Activated naive CD4-positive, alpha-beta T cell treated with anti-CD3 and anti-CD28 coated beads, Interleukin-2, amount 50 U/mL, for 16 hours (primary cell): ENCODE measurements at places on chromosomes 16 and 17.

GRCh38 chr17:17398943-17399926 lies 77.6 kb upstream of the MED9 start:
- DNase-seq, result no peak

DNA sequence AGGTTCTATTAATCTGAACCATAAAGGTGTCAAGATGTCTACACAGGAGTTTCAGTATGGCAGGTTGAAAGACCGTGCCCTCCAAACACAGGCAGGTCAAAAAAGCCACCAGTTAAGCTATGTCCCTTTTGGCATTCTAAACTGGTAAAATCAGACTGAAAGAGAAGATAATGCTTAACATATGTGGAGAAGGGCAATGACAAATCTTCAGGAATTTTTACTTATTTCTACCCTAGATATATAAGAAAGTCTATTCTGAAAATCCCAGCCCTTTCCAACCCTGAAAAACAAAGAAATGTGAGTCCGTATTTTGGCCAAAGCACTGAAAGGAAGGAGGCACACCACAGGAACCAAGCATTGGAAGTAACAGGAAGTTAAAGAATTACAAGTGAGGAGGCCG lies 16.5 kb downstream of the AP1G1 start:
- DNase-seq, result no peak

DNA sequence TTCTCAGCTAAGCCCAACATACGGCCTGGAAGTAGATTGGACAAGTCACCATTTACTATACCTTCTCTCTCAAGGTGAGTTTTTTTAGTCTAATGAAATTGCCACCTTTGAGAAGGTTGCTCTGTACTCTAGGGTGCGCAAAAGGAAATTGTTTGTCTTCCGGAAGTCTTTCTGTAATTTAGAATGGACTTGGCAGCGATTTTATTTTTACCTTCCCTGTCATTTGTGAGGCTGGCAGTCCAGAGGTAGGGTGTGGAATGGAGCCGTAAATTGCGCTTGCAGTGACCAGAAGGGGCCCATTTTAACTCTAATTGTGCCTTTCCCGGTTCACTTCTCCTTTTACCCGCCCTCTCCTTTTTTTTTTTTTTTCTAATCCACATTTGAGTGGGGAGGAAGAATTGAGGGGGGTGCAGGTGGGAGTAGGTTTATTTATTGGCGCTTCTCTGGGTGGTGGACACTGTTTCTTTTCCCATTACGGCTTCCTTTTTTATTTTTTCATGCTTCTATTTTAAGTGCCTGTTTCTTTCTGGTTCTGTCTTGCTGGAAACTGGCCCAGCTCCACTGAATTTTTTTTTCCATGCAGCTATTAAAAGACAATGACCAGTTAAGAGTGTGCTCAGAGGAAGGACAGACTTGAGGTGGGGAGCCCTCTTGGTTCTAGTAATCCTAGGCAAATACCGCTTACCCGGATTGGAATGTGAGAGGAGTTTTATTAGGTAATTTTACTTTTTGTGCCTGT lies 89.7 kb upstream of the CLEC18A start:
- DNase-seq, result no peak

DNA sequence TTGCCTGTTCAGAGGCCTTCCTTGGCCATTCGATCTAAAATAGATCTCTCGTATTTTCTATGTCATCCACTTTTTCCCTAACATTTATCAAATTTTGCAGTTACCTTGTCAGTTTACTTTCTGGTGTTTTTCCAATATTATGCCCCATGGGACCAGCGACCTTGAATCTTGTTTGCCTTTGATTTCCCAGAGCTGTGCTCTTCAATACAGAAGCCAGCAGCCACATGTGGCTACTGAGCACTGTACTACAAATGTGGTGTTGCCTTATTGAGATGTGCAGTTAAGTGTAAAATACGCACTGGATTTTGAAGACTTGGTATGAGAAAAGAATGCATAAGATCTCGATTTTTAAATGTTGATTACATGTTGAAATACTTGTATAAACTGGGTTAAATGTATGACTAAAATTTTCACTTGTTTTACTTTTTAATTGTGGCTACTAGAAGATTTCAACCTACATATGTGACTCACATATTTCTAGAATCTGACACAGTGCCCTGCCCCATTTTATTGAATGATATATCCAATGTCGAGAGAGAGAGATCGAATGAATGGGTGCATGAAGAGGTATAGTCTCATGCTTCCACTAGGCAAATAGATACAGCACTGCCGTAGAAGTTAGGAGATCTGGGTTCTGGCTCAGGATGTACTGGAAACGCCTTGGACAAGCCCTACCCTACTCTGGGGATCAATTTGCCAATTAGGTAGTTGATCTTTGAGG lies 824 bp upstream of the PSME3 start:
- no peak for DNase-seq

DNA sequence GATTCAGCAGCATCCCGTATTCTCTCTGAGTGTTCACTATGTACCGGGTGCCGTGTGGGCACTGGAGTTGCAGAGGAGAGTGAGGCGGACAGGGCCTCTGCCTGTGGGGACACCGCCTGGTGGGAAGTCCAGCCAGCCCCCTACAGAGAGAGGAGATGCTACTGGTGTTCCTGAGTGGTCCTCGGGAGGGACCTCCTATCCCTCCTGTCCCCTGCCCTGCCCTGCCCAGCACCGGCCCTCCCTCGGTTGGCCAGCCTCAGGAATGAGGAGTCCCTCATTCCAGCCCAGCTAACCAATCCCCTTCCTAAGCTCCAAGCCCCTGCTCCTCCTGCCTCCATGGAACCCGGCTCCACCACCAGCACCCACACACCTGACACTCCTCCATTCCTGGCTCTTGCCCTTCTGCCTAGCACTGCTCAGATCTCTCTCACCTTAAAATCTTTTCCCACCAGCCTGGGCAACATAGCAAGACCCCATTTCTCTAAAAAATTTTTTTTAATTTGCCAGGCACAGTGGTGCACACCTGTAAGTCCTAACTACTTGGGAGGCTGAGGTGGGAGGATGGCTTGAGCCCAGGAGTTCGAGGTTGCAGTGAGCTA lies 2.0 kb downstream of the ASGR2 start:
- DNase-seq, result no peak

GRCh38 chr17:62824290-62825131 lies 16.4 kb upstream of the MARCHF10 start:
- no peak for DNase-seq

DNA sequence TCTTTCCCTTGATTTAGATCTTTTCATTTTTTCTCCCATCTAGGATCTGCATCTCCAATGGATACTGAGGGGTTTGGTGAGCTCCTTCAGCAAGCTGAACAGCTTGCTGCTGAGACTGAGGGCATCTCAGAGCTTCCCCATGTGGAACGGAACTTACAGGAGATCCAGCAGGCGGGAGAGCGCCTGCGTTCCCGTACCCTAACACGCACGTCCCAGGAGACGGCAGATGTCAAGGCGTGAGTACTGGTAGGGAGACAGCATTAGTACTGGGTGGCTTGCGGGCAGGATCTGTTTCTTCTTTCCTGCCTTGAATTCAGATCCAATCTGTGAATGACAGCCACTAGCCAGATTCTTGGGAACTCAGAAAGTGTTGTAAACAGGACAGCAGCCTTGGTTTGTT lies 18.3 kb downstream of the NUP93 start:
- no peak for DNase-seq

DNA sequence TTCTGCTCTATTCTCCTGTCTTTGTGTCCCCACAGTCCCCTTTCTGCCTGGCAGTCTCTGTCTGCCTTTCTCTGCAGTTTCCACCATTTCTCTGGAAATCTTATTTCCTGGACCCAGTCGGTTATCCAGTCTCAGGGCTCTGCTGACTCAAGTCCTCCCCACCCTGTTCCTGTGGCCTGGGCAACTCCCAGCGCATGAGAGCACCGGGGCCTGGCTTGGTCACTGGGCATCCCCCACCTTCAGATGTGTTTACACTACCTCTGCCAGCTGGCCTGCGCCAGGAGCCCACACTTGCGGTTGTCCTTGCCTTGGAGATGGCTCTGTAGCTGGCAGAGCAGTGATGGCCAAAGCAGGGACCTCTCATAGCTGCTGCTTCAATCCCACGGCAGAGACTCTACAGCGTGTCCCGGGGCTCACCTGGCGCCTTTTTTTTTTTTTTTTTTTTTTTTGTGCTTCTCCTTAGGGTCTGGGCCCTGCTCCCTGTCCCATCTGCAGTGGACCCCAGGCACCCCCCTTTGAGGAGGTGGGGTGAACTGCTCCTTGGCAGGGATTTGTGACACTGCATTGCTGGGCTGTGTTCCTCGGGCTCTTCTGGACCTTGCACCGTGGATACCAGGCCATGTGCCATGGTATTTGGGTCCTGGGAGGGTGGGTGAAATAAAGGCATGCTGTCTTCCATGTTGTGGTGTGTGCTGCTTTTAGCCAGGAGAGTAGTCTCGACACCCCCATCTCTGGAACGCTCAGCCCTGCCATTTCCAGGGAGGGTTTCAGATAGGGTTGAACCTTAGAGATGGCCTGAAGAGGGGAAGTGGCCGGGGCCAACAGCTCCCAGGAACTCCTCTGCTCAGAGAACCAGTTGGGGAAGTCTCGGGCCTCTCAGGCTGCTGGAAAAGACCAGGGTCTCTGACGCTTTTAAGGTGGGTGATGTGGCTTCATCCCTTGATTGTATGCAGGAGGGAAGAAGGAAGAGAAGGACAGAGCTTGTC lies 17.5 kb downstream of the GUCY2D start:
- no peak for DNase-seq

- DNase-seq, result no peak
These were observed 16.1 kb upstream of the EXOC7 start for GRCh38 chr17:76119409-76120371.

GRCh38 chr16:58306327-58306726 lies 11.5 kb upstream of the PRSS54 start:
- DNase-seq, result peak; percentile 54

GRCh38 chr17:73989671-73990070 lies 213.8 kb upstream of the RPL38 start:
- no peak for DNase-seq

DNA sequence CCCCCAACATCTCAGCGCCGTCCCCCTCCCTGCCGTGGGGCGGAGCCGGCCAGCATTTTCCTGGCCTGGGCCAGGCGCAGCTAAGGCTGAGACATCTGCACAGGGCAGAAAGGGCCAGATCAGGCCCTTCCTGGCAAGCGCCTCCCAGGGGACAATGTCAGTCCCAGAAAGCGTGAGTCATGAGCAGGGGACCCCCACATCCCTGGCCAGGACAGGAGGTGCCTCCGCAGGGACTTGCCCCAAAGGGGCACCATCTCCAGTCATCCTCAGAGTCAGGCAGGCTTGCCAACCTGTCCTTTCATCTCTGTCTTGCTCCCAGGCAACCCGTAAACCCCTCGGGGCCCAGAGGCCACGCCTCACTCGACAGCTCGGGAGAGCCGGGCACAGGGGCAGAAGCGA lies 43.2 kb downstream of the SOCS1 start:
- DNase-seq, result no peak

DNA sequence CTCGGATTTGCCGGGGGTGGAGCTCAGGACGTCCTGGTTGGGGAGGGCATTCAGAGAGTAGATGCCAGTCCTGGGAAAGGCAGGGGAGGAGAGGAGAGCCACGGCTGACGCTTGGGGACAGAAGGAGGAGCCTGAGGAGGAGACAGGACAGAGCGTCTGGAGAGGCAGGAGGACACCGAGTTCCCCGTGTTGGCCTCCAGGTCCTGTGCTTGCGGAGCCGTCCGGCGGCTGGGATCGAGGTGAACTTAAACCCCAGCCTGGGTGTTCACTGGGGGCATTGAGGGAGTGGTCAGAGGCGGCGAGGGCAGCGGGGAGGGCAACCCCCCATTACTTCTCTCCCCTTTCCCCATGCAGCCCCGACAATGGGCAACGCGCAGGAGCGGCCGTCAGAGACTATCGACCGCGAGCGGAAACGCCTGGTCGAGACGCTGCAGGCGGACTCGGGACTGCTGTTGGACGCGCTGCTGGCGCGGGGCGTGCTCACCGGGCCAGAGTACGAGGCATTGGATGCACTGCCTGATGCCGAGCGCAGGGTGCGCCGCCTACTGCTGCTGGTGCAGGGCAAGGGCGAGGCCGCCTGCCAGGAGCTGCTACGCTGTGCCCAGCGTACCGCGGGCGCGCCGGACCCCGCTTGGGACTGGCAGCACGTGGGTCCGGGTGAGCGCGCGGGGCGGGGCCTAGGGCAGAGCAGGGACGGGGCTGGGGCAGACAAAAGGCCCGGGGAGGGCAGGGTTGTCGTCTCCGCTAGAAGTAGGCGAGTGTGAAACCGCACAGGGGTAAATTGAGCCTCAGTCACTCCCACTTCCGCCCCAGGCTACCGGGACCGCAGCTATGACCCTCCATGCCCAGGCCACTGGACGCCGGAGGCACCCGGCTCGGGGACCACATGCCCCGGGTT lies 3.7 kb downstream of the NOL3 start:
- DNase-seq, result peak; percentile 59

DNA sequence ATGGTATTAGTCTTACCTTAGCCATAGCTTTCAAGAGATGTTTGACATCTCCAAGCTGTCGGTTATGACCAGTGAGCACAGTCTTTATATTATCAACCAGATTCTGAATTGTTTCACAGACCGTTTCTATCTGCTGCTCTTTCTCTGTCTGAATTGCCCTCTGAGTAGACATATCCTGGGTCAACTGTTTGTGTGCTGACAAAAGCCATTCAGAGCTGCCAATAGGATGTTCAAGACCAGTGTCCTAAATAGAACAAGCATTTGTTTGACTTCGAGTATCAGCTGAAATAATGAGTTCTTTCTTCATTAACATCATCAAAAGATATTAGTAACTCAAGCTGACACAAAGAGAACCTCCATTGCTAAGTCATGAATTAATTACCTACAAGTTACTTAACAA lies 14.9 kb upstream of the ARL6IP1 start:
- DNase-seq, result no peak

- DNase-seq, result no peak
These were observed 17.0 kb upstream of the THAP11 start for GRCh38 chr16:67825119-67825518.

- no peak for DNase-seq
These were observed 1.5 kb downstream of the SDR42E2 start for GRCh38 chr16:22163806-22164205.

DNA sequence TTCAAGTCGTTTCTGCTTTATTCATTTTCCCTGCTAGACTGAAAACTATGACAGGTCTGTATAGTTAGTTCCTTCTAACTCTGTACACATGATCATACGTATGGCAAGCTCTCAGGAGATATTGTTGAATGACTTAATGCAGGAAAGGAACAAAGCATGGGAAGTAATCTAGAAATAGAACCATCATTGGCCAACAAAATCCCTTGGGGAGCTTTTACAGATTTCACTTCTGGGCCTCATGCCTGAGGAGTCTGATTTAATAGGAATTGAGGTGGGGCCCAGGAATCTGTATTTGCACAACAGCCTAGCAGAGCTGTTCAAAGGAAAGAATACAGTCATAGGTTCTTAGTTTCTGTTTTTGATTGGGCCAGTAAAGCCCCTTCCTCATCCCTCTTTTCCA lies 229.2 kb downstream of the MAP2K6 start:
- DNase-seq, result no peak

GRCh38 chr16:85978976-85979375 lies 80.0 kb downstream of the IRF8 start:
- DNase-seq, result no peak
